Cardiac muscle cell (in vitro differentiated cells and primary cell): ENCODE measurements at places on chromosomes 7 and 10. TPM values are rescaled to one million over a fixed set of nuclear protein-coding genes. Genes with fewer than 3 reads are reported as not detected.

- no peak overlapping the region for H3K4me3 ChIP-seq
- peaks cover 30% of the 10 kb centered on the region for H3K4me1 ChIP-seq
- no peak overlapping the region for H3K27ac ChIP-seq
- no peaks in the 10 kb centered on the region for H3K27me3 ChIP-seq
- no peak for DNase-seq
Measured at GRCh38 chr7:7188091-7188490, 5.7 kb downstream of the C1GALT1 start.

GRCh38 chr7:20438248-20438647 is 107.5 kb downstream of the ITGB8 start:
- H3K27me3 ChIP-seq = no peaks in the 10 kb centered on the region
- H3K4me1 ChIP-seq = peaks cover 12% of the 10 kb centered on the region
- H3K27ac ChIP-seq = no peak overlapping the region
- H3K4me3 ChIP-seq = no peak overlapping the region

DNA sequence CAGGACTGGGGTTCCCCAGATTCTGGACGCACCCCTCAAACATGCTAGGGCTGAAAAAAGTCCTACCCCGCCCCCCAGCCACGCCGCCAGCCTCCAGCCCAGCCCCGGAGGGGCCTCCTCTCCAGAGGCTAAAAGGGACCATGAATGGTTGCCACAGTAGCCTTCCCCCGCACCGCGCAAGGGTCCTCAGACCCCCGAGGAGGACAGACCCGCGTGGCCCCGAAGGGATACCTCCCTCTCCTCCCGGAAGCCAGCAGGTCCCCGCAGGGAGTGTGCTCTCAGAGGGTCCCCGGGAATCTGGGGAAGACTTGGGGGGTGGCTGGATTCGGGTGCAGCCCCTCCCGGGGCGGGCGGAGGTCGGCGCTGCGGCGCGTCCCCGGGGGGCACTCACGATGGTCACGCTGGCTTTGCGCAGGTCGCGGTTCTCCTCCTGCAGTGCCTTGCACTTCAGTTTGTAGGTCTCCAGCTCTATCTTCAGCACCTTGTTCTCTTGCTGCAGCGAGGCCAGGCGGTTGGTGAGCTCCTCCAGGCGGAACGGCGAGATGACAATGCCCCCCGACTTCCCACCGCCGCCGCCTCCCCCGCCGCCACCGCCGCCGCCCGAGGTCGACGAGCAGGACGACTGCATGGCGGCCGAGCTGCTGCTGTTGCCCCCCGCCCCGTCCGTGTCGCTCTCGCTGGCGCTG is 482 bp downstream of the CCDC6 start:
- H3K27me3 ChIP-seq = no peaks in the 10 kb centered on the region
- no peak for DNase-seq
- H3K4me1 ChIP-seq = peaks cover 27% of the 10 kb centered on the region

GRCh38 chr10:126229686-126230085 is 158.6 kb downstream of the ADAM12 start:
- no peaks in the 10 kb centered on the region for H3K36me3 ChIP-seq
- DNase-seq = no peak
- H3K4me1 ChIP-seq = no peaks in the 10 kb centered on the region

- no peak for DNase-seq
- H3K27ac ChIP-seq = no peak overlapping the region
- H3K36me3 ChIP-seq = no peaks in the 10 kb centered on the region
- no peaks in the 10 kb centered on the region for H3K4me1 ChIP-seq
Measured at GRCh38 chr7:87920578-87920977, 13.5 kb upstream of the ADAM22 start.

FAM131B gene
- 0.71 and 3.0 TPM in 2 replicates for total RNA-seq
